ENCODE measurements at places on chromosomes 1 and 21.

DNA sequence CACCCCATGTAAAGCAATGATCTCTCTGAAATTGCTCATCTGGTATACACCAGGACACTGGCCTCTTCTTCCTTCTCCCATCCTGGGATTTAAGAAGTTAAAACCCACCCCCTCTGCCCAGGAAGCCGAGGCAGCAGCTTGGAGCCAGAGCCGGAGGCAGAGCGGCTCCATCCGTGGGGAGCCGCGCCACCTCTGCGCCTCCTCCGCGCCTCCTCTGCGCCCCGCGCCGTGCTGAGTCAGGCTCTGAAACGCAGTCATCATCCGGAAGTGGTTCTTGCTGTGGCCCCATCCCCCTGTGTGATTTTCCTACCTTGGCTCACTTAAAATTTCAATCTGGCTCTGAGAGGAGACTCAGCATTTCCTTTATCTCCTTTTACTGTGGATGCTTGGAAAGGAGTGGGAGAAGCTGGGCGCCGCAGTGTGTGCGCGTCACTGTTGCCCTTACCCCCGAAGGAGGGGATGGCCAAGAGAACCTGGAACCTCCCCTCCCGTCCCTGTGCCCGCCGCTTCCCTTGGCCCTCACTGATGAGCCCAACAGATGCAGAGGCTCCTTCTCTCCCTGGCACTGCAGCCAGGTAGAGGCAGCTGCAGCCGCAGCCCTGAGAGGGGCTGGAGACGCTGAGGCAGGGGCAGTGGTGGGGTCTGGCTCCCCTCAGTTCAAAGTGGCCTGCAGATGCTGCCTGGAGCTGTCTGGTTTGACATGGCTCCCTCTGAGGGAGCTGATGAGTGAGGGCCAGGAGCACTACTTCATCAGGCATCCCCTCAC, 15.3 kb upstream of the NPHP4 start:
- no peak for DNase-seq

DNA sequence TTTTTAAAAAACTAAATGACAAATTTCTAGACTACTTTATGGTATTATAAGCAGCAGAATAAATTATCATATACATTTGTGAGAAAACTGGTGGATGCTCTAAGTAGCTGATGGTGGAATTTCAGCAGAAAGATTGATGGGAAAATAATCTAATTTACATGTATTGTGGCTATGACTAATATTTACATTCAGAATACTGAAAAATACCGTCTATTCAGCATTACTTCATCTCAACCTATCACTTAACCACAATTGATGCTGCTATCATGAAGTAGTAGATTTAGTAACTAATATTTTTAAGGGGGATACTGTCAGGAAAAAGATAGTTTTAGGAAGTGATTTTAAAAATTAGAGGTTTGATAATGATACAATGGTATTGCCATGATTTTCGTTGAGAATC, 137.9 kb downstream of the IFI44 start:
- no peak for DNase-seq

DNA sequence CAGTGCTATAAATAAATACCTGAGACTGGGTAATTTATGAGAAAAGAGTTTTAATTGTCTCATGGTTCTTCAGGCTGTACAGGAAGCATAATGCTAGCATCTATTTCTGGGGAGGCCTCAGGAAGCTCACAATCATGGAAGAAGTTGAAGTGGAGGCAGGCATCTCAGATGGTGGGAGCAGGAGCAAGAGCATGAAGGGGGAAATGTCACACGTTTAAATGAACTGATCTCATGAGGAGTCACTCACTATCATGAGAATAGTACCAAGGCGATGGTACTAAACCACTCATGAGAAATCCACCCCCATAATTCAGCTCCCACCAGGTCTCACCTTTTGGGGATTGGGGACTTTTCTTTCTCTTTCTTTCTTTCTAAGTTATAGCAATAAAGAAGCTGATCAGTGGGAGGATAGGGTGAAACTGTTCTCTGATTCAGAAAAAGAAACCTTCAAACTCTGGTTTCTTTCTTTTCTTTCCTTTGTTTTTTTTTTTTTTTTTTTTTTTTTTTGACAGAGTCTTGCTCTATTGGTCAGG, 17.1 kb upstream of the SPAG17 start:
- DNase-seq = no peak

GRCh38 chr1:85816606-85817005, 108.4 kb upstream of the ZNHIT6 start:
- DNase-seq = no peak

- DNase-seq = no peak
Observed at GRCh38 chr1:24973315-24973714, 43.2 kb upstream of the RUNX3 start.

- DNase-seq = peak; percentile 18
Observed at GRCh38 chr1:94926126-94926914, 590 bp downstream of the CNN3 start.

DNA sequence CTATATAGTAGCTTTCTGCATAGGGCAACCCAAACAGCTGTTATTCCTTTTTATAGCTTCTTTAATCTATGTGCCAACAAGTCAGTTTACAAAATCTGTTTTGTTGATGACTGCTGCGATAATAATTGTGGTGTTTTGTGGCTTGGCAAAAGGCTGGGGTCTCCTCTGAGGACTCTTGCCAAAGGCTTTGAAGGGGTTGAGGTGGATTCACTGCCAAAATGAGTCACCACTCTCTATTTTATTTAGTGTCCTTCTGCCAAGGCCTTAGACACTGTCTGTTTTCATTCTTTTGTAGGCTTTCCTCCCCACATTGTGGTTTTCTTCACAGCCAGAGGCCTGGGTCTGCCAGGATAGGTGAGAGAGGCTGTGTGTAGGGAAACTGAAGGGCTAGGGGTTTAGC, 161.8 kb downstream of the NFIA start:
- DNase-seq = peak; percentile 30

Measured in NCI-H1930 (cell line).